ENCODE measurements at places on chromosomes 2 and 18.

GRCh38 chr2:63320669-63321068 lies 267.6 kb downstream of the WDPCP start:
- no peak for DNase-seq

DNA sequence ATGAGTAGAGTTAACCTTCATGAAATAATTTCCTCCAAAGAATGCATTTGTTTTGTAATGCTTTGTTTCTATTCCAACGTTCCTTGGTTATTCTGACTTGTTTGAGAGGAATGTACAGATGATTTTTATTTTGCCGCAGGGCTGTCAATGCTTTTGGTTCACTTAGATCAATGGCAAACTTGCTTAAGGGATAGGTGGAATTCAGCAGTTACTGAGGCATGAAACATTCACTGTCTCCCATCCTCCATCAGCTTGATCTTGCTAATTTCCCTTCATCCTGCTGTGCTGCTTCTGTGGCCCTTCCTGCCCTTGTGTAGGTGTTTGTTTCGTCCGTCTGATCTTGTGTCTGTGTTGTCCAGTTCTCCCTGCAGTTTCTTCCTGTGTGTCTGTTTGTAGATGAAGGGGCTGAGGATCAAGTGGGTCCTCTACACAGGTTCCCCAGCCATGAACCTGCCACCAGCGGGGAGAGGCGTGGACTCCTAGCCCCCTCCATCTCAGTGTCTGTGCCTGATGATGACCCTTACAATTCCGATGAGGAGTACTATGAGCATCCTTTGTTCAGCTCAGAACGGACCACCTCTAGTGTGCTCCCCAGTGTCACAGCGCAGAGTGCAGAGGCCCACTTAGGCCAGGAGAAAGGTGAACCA lies 84.2 kb upstream of the UNC80 start:
- no peak for DNase-seq

DNA sequence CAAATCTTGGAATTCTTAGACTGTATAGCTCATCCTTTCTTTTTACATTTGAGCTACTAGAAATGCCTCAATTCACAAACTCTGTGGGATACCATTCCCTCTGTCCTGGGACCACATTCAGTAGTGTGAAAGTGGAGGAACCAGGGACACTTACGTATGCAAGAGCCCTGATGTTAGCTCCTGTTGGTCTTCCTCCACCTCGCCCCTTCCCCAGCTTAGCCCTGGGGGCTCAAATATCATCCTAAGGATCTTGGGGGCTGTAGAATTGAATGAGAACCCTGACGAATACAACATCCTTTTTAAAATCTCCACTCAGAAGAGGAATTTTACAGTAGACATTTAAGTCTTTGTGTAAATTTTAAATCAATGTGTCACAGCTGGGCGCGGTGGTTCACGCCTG lies 65.2 kb upstream of the RAPH1 start:
- DNase-seq: no peak

- no peak for DNase-seq
Observed at GRCh38 chr2:201880993-201881611, 74.8 kb downstream of the CDK15 start.

GRCh38 chr2:196431957-196432356 lies 207.6 kb upstream of the CCDC150 start:
- DNase-seq: no peak

GRCh38 chr2:232516551-232516950 lies 3.6 kb upstream of the PRSS56 start:
- no peak for DNase-seq

DNA sequence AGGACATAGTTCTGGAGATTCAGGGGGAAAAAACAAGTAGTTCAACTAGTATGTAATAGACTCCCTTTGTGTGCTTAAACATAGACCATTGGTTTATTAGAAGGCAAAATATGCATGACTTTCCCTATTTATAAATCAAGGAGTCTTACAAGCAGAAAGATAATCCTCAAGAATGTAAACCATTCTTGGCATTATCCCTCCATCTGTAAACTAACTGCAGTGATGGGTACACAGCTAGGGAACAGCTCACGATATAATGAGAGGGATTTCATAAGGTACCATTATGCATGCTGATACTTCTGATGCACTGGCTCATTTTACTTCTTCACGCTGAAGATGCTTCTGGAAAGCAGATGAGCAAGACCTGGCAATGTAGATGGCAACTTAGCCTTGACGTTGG lies 878 bp downstream of the FBXO15 start:
- DNase-seq: no peak

DNA sequence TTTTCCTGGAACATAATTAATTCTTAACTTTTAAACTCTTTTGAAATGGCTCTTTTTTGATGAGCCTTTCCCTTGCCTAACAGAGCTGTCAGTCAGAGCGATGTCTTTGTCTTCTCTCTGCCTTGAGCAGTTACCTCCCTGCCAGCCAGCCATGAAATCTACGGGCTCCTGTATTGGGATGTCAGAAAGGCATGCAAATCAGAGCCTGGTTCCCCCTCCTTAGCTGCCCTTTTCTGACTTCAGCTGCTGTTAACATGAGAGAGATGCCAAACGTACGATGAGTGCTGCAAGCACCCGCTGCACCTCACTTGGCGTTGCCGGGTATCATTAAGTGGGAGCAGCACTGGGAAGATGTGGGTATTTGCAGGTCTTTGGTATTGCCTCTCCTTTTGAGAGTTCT lies 131.4 kb upstream of the BOD1L2 start:
- no peak for DNase-seq

GRCh38 chr2:198587741-198588140 lies 783.3 kb downstream of the PLCL1 start:
- no peak for DNase-seq

GRCh38 chr2:136215908-136216472 lies 98.0 kb upstream of the CXCR4 start:
- no peak for DNase-seq

DNA sequence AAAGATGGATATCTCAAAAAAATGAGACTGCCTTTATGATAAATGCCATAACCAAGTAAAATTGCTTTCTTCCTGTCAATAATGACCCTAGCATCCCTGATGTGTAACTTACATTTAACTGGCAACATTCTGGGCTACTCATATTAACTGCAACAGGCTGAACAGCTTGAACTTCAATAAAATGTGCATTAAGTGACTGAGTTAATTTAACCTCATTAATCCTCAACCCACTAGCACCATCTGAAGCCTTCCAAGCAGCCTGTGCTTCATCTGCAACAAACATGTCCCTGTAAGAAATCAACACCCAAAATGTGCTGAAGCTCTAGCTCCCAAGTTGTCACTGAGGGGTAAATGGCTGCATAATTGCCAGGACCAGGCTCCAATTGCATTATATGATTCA lies 296.2 kb upstream of the ZC3H15 start:
- DNase-seq: no peak

DNA sequence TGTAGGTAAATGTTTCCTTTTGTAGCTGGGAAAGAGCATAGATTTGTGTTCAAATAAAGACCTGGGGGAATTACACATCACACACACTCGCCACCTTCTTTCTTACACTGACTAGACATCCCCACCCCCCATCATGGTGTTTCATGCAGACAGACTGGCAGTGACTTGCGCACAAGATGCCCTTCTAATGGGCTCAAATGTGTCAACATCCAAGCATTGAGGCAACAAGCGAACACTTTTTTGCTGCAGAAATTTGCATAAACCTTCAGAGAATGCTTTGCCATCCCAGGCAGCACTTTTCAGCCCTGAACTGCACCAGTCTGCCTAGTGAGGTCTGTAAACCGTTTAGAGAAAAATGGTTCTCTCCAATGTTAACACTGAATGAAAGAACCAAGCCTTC lies 4.5 kb downstream of the HOXD8 start:
- no peak for DNase-seq

- peak; percentile 74 for DNase-seq
Observed at GRCh38 chr2:70871398-70872211, 36.0 kb upstream of the CD207 start.

DNA sequence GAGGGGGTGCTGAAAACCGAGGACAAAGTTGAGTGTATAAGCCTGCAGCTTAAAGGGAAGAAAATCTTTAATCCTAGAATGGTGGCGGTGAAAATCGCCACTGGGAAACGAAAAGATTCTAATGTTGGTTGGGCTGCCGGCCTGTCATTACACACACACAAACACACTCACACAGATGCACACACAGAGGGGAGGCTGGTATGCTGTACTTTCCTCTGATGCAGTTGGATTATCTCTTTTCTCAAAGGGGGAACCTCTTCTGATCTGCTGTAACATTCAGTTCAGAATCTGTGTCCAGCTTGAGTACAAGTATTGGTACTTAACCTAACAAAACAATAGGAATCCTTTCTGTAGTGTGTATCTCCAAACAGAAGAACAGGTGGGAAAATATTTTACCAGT lies 39.0 kb downstream of the ANXA4 start:
- DNase-seq: no peak

- DNase-seq: peak; percentile 80
Observed at GRCh38 chr18:4455113-4455811, at the start of gene DLGAP1. Gene DLGAP1 (minus strand): TSS chr18:4455307.

DNA sequence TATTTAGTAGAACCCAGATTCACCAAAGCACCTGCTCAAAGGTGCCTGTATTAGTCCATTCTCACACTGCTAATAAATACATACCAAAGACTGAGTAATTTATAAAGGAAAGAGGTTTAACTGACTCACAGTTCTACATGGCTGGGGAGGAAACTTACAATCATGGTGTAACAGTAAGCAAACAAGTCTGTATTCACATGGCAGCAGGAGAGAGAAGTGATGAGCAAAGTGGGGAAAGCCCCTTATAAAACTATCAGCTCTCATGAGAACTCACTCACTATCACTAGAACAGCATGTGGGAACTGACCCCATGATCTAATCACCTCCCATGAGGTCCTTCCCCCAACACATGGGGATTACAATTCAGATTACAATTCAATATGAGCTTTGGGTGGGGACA lies 28.0 kb upstream of the DDX18 start:
- no peak for DNase-seq

DNA sequence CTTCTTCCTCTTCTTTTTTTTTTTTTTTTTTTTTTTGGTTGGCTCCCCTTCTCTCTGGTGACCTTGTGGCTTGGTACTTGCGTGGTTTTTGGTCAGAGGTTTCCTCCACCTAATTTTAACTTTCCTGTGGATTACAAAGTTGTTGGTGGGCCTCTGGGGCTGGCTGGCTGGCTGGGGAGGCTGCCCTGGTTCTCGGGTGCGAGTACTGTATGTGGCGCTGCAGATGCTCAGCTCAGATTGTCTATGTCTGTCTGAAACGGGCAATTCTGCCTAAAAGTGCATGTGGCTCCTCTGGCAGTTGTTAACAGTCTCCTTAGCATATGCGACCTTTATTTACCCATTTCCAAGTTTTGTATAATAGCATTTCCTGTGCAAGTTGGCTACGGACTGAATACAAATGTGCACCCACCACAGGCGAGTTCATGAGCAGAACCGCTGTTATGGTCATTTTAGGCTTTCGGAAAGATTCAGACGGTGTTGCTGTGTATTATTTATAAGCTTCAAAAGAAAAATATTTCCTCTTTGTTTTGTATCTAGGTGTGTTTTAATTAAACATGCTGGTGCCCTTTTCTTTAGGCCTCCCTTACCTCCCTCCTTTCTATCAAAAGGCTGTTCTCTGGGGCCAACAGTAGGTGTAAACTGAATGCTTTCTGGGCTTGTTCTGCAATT lies 4.4 kb downstream of the TBR1 start:
- DNase-seq: no peak

DNA sequence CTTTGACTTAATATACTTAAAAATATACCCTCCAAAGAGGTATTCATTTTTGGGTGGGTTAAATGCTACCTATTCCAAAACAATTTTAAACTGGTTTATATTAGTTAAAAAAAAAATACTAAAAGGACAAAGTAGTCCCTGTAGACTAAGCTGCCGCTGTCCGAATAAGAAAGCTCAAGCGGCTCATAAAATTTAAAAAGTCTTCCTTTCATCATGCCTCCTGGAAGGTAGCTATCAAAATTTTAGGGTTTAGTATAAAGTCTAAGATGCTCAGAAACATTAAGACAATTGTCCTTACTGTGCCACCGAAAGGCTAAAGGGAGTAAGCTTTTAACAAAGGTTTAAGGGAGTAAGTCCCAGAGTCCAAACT lies 440 bp upstream of the UGGT1 start:
- no peak for DNase-seq

- no peak for DNase-seq
Observed at GRCh38 chr2:120771781-120772208, 36.1 kb downstream of the GLI2 start.
